Activated gamma-delta T cell (primary cell): ENCODE measurements at places on chromosomes 12 and 14.

GRCh38 chr12:127893895-127894609 lies 372.9 kb upstream of the TMEM132C start:
- no peak for DNase-seq

DNA sequence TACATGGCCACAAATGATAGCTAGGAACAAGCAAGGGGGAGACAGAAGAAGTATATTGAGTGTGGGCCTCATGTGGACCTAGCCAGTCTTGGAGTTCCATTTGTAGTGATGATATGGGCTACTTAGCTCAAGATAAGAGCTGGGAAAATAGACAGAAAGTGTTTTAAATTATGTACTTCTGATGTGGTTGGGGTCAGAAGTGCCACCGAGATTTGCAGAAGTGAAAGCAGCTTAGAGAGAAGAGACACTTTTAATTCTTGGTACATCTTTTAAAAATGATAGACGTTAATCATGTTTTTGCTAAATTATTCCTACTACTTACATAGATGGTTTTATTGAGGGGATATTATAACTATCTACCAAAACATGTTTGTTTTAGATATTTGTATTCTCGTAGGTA lies 198.3 kb upstream of the PDZRN4 start:
- no peak for DNase-seq

GRCh38 chr12:120077260-120077659 lies 39.3 kb downstream of the RAB35 start:
- DNase-seq = no peak

DNA sequence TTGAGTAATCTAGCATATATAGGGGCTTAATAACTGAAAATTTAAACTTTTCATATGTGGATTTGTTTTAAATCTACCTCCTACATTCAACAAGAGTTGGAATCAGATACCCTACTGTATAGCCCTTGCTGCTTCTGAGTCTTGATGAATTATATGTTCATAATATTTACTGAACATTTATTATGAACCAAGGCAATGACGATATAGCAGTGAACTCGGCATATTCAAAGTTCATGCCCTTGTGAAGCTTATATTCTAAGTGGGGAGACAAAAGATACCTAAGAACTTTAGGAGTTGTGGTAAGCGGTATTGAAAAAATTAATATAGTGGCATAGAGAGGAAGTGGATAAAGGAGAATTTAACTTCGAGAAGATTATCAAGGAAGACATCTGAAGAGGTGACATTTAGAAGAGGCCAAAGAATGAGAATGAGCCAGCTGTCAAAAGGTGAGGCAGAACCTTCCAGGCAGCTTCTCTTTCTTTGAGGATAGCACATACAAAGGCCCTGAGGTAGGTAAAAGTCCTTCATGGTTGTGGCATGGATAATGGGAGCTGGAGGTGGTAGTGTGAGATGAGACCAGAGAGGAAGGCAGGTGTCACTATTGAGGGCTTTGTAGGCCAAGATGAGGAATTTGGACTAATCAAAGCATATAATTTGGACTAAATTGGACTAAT lies 10.2 kb downstream of the EID3 start:
- no peak for DNase-seq

DNA sequence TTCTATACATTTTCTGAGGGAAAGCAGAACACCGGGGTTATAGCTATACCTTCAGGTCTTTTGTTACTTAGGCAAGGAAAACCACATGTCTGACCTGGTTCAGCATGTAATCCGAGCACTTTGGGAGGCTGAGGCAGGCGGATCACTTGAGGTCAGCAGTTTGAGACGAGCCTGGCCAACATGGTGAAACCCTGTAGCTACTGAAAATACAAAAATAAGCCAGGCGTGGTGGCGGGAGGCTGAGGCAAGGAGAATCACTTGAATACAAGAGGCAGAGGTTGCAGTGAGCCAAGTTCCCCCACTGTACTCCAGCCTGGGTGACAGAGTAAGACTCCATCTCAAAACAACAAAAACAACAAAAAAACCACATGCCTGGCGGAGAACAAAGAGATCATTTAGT lies 177.6 kb downstream of the ACSS3 start:
- DNase-seq = no peak
